Erythroblast (primary cell): ENCODE measurements at places on chromosomes 5 and 9.

DNA sequence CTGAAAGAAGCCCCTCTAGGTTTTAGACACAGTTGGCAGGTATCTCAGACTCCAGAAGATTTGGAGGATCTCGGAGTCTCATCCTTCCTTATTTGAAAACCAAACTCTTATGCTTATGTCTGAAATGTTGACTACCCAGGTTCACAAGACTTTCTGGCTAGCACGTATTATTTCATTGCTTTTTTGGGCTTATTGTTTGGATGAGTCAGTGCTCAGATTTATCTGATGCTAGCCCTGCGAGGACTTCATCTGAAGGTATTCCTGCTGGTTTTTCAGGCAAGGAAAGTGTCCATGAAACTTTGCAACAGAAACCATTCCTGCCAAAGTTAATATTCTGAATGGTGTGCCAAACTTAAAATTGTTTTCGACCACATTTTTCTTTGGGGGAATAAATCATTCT, 8.5 kb downstream of the OSTF1 start:
- no peak for DNase-seq

- no peak for DNase-seq
Observed at GRCh38 chr5:97297704-97298091, 114.7 kb upstream of the RIOK2 start.

DNA sequence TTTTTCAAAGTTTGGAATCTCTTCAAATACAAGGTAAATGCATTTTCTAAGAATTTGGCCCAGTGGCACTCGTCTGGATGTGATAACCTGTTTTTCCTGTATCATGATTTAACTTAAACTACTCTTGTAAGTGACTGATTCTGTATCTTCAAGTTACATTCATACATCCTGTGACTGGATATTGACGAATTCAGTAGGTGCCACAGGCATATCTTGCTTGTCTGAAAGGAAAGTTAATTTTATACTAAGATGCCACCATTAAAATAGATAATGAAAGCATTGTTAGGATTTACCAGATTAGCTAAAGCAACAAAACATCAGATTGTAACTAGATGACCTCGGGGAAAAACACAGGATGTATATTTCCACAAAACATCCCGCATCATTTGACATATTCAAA, 175.3 kb upstream of the ZNF608 start:
- no peak for DNase-seq

DNA sequence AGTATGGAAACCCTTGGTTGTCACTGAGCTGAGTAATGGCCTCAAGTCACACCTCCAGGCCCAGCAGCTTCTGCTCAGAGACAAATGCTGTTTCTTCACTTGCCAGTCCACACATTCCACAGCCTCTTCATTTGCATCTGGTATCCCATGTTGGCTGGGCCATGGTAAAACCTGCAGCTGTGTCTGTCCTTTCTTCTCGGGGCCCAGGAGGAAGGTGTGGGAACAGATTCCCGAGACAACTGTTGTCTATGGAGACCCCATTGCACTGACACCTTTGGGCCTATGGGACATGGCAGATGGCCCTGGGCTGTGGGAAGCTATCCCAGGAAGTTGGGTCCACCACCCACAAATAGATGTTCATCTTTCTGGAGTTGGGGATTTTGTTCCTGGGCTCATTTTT, 85.1 kb downstream of the MACROH2A1 start:
- DNase-seq: no peak

DNA sequence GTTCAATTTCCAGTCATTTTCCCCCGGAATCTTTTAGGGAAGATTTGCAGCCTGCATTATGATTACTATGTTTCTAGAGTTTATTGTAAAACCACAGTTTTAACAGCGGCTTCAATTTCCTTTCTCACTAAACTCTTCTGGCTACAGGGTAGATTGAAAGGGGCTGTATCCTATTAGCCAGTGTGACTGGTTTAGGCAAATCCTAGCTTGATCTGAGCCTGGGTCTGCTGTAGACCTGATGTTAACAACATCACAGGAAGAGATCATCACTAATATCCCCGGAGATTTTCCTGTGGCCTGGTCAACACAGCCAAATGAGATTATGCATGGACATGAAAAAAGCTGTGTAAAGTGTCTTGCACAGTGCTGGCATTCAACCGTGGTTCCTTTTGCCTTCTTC, 33.4 kb downstream of the STOM start:
- DNase-seq: no peak

DNA sequence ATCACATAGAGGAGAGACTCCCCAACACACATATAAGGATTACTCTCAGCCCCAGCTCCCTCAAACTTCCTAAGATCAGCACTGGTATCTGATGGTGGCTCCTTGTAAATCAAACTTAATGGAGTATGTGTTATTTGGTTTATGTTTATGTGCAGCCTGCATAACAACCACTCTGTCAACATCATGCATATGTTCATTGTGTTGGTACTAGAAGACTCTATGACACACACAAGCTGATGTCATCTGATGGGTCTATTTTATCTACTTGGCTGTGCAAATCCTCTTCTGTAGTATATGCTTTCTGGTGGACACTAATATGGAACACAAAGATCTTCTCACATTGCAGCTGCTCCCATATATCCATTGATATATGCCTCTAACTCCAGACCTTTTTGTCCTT, 134.0 kb upstream of the FAM174A start:
- DNase-seq: no peak

- no peak for DNase-seq
Observed at GRCh38 chr5:65247594-65247993, 234.1 kb downstream of the ADAMTS6 start.
